ENCODE measurements at places on chromosomes 6 and 20. TPM values are rescaled to one million over a fixed set of nuclear protein-coding genes. Genes with fewer than 3 reads are reported as not detected.

DNA sequence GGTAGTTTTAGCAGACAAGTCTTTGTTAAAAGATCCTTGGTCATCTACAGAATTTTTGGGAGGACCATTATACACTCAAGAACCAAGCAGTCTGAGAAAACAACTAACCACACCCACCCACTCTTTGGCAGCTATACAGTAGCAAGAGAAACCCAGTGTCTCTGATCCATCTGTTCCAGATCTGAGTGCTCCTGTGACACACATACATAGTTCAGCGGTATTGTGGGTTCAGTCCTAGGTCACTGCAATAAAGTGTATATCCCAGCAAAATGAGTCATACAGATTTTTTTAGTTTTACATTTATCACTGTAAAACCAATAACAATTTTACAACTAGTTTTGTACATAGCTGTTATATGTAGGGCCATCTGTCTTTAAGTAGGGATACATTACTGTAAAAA, 47.4 kb upstream of the PAK5 start:
- no peak for DNase-seq

DNA sequence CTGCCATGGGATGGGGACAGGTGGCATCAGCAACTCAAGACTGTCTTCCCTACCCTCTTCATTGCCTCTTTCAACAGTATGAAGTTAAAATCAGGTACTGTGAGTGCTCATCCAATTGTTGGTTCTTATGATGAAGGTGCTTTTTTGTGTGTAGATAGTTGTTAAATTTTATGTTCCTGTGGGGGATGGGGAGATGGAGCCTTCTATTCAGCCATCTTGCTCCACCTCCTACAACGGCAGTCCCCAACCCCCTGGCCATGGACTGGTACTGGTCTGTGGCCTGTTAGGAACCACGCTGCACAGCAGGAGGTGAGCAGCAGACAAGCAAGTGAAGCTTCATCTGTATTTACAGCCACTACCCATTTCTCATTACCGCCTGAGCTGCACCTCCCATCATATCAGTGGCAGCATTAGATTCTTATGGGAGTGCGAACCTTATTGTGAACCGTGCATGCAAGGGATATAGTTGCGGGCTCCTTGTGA, 47.8 kb upstream of the TOP1 start:
- no peak for DNase-seq

- no peak for DNase-seq
Observed at GRCh38 chr6:109302176-109302575, 80.1 kb downstream of the CD164 start.

- no peak for DNase-seq
Observed at GRCh38 chr6:57193177-57193576, 21.1 kb downstream of the BAG2 start.

GRCh38 chr20:59320854-59321647, 20.6 kb downstream of the EDN3 start:
- no peak for DNase-seq

ZSCAN31 gene
- 6.3 TPM for total RNA-seq

DLK2 gene
- total RNA-seq = 0.50 TPM

RAMACL gene
- total RNA-seq = 1.9 TPM

PREP gene
- total RNA-seq = 20.1 TPM

OTOR gene
- not detected for total RNA-seq

Data from kidney (tissue), 22 donors.